ENCODE measurements at places on chromosomes 5 and 9.

GRCh38 chr5:72353046-72353445, 32.9 kb downstream of the PTCD2 start:
- DNase-seq = no peak

DNA sequence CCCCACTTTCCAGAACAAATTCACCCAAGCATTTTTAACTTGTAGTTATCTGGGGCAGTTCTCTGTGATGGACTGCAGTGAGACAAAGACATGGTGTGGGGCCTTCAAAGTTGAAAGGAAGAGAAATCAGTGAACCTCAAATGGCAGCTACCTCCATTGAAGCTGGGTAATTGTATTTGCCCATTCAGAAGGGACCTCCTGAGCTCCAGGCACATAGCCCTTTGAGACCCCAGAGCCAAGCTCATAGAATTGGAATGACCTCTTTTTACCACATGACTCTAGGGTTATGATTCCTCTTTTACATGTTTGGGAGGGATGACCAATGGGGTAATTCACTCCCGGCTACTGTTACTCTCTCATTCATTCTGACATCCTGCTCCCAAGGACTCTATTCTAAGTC, 368.4 kb upstream of the ITGA1 start:
- no peak for DNase-seq

DNA sequence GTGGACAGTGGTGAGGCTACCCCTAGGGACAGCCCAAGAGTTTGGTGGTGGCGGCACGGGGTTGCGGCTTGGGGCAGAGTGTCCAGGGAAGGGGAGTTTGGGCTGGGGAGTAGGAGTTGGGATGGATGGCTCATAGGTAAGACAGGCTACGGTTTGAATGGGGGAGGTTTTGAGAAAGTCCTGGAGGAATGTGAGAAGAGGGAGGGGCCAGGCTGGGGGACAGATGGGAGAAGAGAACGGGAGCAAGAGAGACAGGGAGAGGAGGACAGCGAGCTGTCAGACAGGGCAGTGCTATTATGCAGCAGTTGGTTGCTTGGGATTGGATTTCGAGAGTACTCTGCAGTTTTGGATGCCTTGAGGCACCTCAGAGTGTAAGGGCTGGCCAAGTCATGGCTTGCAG, 24.5 kb downstream of the PSD2 start:
- no peak for DNase-seq

GRCh38 chr5:56019306-56020272, 24.8 kb upstream of the IL6ST start:
- no peak for DNase-seq

DNA sequence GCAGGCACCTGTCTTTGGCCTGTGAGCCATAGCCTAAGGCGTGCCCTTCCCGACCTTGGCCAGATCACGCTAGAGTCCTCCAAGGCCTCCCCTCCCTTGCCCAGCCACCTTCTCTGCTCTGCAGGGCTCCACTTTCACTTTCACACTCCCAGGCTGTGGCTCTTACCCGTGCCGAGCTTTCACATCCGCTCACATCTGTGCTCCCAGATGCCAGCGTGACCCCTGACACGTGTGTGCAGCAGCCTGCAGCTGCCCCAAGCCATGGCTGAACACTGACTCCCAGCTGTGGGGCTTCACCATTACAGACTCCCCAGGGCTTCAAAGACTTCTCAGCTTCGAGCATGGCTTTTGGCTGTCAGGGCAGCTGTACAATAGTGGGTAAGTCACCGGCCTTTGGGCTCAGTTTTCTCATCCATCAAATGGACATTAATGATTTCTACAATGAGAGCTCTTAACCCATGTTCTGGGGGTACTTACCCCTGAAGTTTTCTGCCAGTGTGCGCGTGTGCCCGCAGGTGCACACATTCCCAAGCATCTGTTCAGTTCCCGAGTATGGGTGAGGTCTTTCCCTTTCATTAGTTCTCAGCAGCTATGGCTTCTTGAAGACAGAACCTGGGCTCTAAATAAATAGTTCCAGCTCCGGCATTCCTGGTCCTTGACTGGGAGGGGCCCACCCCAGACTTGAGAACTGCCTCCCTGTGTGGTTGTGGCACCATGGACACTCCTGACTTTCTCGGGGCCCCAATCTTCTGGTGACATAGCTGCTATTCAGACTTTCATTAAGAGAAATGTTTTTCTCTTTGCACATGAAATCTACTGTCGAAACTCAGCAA, 118.6 kb downstream of the RGS3 start:
- DNase-seq = peak; percentile 40

DNA sequence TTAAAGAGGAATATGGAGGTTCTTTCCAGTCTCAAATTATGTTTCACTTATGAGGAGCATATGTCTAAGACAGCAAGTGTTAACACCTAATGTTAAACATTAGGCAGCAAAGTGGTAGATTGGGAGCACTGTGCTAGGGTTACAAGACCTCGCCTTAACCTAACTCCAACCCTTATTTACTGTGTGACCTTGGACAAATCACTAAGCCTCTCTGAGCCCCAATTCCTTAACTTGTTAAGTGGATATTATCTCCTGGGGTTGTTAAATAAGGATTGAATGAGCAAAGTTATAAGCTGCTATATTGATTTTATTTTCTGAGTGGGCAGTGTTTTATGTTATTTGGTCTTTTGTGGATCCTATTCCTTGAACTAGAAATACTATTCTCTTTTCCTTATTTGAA, 38.3 kb downstream of the TMEFF1 start:
- DNase-seq = no peak

DNA sequence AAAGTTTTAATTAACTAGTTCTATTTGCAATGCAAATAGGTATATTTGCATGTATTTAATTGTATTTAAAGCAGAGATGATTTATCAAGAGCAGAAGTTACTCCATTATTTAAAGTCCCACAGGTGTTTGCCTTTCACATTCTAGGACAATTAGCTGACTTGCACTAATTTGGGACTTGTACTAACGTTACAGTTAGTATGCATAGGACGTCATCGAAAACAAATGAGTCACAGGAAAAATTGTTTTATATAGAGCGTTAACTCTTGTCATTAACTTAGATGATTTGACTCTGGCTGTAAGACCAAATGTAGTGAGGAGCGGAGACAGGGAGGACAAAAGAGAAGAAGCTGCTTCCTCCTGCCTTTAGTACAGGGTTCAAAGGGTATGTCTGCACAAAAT, 126.1 kb upstream of the IFNE start:
- no peak for DNase-seq

DNA sequence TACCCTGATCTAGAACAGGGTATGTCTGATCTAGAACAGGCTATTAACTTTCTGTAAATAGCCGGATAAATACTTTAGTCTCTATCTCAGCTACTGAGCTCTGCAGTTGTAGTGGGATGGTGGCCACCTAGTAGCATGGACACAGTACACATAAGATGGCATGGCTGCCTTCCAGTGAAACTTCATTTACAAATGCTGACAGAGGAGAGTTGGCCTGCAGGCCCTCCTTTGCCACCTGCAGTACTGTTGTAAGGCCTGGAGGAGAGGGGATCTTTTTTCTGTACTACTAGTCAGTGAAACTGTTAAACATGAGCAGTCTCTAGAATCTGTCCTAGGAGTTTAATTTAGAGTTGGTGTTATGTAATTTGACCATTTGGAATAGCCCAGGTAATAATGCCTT, 86.0 kb downstream of the TRIO start:
- DNase-seq = no peak

GRCh38 chr5:139078345-139078744, 119.8 kb downstream of the SIL1 start:
- DNase-seq = no peak

DNA sequence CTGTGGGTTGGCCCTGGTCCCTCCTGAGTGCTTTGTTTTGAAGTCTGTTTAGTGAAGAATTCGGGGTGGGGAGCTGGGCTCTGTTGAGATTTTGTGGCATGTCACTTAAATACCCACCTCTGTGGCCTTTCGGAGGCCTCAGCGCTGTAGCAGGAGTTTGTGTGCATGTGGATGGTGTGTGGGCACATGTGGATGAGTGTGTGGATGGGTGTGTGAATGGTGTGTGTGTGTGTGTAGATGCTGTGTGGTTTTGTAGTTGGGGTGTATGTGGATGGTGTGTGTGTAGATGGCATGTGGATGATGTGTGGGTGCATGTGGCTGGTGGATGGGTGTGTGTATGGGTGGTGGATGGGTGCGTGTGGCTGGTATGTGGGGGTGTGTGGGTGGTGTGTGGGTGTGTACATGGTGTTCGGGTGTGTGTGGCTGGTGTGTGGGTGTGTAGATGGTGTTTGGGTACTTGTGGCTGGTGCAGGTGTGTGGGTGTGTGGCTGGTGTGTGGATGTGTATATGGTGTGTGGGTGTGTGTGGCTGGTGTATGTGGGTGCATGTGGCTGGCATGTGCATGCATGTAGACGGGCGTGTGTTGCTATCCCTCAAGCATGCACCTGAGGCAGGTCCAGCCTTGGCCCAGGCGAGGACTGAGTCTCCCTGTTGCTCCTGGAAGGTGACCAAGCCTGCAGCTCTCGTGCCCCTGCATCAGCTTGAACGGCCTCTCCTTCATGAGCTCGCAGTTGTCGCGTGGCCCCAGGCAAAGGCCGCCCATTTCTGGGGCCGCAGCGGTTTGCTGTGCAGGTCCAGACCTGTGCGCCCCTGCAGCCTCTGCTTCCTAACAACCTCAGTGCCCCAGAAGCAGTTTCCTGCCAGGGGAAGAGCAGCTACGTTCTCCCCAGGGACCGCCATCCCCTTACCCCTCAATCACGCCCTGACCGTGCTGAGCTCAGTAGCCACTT, 54.0 kb upstream of the FCN2 start:
- no peak for DNase-seq

DNA sequence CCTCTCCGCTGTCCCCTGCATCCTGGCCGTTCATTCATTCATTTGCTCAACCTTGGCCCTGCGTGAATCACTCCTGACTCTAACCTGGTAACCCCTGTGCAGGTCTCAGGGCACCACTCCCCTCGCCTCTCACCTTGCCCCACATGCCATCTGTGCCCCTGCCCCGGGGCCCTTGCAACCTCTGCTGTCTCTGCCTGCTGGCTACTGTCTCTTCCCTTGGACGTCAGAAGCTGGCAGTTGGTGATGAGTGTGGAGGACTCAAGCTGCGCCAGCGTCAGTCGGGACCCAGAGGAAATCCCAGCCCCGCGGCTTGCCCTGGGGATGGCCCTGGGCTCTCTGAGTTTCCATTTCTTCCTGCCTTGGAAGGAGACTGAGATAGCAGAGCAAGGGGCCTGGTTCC, 154.9 kb downstream of the OLFM1 start:
- DNase-seq = no peak

GRCh38 chr5:98282521-98282920, 490.9 kb upstream of the RGMB start:
- no peak for DNase-seq

- no peak for DNase-seq
Observed at GRCh38 chr9:112750764-112751055, 150 bp downstream of the SNX30 start.

- DNase-seq = no peak
Observed at GRCh38 chr5:133753856-133754255, 141.5 kb upstream of the FSTL4 start.

DNA sequence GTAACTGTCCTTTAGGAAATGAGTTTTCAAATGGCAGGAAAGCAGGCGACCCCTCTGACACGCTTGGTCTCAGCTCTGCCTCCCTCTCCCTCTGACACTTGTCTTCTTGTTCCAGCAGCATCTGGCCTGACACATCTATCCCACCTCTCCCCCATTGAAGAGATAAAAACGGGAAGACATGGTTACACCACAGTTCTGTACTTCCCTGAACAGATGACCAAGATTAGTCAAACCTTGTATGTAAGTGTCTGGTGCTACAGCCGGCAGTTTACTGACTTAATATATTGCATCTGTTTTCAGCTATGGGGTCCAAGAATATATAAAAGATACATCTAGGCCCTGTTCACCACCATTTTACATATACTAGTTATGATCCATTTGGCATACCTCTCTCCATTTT, 29.6 kb upstream of the MLLT3 start:
- no peak for DNase-seq

DNA sequence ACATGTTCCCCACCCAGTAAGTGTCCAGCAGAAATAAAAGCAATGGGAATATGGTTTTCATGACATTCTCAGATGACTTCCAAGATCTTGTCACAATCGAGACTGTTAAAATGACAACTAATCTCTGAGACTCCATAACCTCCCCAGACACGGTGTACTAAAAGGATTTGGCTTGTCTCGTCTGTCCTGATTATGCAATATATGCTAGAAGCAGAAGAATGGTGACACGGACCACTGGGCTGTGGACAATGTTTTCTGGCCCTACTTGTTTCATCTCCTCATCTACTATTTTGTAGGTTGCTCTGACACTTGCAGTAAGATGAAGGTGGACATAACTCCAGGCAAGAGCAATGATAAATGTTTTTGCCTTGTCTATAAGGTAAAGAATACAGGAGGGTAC, 56.6 kb downstream of the BNC2 start:
- DNase-seq = no peak
